ENCODE measurements at places on chromosomes 16 and 17.

GRCh38 chr16:23520500-23520899, 10.2 kb upstream of the GGA2 start:
- no peaks in the 10 kb centered on the region for H3K27me3 ChIP-seq
- no peak overlapping the region for H3K4me3 ChIP-seq
- no peak overlapping the region for H3K27ac ChIP-seq
- peaks cover 6% of the 10 kb centered on the region for H3K4me1 ChIP-seq
- peaks cover 38% of the 10 kb centered on the region for H3K36me3 ChIP-seq

GRCh38 chr16:1788095-1788707, 5.3 kb downstream of the IGFALS start:
- DNase-seq: no peak
- peaks cover 5% of the 10 kb centered on the region for H3K4me1 ChIP-seq
- H3K36me3 ChIP-seq: no peaks in the 10 kb centered on the region
- no peak overlapping the region for H3K27ac ChIP-seq
- H3K27me3 ChIP-seq: no peaks in the 10 kb centered on the region

- H3K4me3 ChIP-seq: no peak overlapping the region
- H3K27ac ChIP-seq: no peak overlapping the region
- H3K4me1 ChIP-seq: no peaks in the 10 kb centered on the region
- DNase-seq: no peak
Observed at GRCh38 chr17:66829386-66829864, 5.5 kb upstream of the CACNG5 start.

DNA sequence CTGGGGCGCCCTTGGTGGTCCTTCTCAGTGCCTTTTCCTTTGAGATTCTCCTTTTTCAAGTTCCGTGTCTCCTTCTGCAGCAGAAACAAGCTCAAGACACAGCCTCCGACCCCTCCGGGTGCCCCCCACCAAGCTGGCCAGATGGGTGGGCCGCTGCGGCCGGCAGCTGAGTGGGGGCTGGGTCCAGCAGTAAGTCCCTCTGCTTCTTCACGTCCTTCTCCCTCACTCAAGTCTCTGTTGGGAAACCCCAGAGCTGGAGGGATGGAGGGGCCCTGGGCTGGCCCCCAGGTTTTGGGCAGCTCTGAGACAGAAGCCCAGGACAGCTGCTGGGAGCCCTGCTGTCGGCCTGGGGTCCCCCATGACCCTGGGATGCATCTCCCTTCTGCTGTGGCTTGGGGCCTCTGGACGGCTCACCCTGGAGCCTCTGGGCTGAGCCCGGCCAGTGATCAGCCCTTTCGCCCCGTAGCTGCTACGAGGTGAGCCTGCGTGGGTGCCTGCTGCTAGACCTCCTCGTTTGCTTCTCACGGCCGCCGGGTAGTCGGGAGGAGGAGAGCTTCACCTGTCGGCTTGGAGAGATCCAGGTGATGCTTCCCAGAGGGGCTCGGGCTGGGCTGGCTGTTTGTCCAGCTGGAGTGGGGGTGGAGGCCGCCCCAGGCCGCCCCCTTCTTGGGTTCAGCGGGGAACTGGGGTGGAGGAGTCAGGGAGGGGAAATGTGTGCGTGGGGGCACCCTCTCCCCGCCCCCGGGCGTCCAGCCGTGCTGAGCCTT, 10.7 kb downstream of the ENGASE start:
- H3K4me1 ChIP-seq: no peaks in the 10 kb centered on the region
- no peaks in the 10 kb centered on the region for H3K27me3 ChIP-seq
- H3K36me3 ChIP-seq: peaks cover 4% of the 10 kb centered on the region
- no peak overlapping the region for H3K4me3 ChIP-seq

DNA sequence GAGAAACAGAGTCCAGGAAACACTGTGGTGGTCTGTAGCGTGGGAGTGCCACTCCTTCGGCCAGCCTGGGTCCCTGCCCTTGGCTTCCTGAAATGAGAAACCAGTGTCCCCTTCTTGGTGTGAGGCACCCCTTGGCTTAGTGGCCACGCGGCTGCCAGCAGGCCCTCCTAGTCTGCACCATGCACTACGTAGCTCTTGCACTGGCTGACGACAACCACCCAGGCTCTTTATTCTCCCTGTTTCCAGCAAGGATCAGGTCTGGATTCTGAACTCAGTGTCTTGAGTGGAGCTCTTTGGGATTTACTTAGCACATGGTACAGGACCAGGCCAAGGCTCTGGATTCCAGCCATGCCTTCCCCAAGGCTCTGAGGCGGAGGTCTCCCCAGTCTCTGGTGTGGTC, 1.1 kb upstream of the SPEM3 start:
- no peak overlapping the region for H3K27ac ChIP-seq
- H3K36me3 ChIP-seq: no peaks in the 10 kb centered on the region
- H3K4me1 ChIP-seq: no peaks in the 10 kb centered on the region
- H3K27me3 ChIP-seq: no peaks in the 10 kb centered on the region
- no peak for DNase-seq
- no peak overlapping the region for H3K4me3 ChIP-seq

Measured in naive thymus-derived CD4-positive, alpha-beta T cell (primary cell).